H54 (cell line): ENCODE measurements at places on chromosomes 5 and 9.
A peak's percentile ranks its signal among the peaks of the same experiment; 100 is the strongest.

DNA sequence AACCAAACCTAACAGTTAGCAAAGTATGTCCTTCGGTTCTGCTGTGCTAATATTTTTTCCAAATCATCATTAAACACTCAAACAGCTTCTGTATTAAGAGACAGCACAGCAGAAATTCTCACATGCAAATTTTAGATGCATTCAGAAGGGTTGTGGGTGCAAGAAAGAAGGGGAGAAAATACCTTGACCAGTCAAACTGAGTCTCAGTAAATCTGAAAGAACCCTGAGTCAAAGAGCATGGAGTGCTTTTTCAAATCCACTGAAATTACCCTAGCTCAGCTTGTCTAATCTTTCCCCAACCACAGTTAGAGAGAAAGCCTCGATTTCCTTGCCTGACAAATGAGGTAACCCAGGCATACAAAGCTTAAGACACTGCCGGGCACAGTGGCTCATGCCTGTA lies 55.1 kb downstream of the RETREG1 start:
- DNase-seq = no peak

- no peak for DNase-seq
Observed at GRCh38 chr9:90165281-90165680, 477.3 kb downstream of the DIRAS2 start.

GRCh38 chr9:91817493-91818224 lies 132.4 kb downstream of the ROR2 start:
- DNase-seq = no peak

DNA sequence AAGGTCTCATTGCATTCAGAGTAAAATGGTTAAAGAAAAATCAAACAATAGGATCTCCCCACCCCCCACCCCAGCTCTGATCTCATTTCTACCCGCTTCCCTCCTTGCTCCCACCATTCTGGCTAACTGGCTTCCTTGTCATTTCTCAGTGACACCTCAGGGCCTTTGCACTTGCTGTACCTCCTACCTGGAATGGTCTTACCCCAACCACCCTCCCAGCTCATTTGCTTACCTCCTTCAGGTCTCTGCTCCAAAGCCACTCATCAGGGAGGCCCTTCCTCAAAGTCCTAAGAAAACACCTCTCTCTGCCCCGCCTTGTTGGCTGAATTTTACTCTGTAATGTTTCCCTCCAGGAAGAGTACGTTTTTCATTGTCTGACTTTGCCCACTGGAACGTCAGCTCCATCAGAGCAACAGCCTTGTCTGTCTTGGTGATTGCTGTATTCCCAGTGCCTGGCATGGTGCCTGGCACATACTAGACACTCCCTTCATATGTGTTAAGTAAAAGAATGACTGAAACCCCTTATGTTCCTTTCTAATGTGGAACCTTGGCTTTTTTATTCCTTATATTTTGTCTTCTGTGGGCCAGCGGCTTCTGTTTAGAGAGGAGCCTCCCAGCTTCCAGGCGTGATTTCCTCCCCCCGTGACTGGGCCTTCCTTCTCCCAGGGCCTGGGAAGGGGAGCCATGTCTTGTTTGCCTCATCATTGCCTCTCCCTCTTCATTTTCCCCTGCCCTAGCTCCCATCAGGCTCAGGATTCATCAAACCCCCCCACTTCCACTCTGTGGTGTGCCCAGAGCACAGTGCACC lies 26.9 kb downstream of the NEURL1B start:
- no peak for DNase-seq

- DNase-seq = no peak
Observed at GRCh38 chr9:135046739-135047350, 40.6 kb upstream of the OLFM1 start.

DNA sequence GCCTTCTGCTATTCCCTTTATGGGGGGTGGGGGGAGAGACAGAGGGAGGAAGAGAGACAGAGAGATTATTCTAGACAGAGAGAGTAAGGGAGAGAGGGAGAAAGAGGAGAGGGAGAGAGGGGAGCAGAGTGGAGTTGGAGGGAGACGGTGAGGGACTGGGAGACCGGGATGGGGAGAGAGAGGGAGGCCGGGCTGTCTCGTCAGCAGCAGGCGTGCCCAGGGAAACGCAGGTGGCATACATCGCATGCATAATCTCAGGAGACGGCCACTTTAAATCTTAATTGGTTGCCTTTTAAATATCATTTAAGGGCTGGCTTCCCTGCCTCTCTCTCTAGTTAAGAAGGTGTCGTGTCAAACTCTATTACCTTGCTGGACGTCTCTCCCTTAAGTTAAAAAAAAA lies 8.4 kb downstream of the IRX4 start:
- DNase-seq = no peak

- DNase-seq = peak; percentile 50
Observed at GRCh38 chr5:179732918-179733771, 523 bp downstream of the MAML1 start.
